CD8-positive, alpha-beta memory T cell (primary cell): ENCODE measurements at places on chromosomes 1 and 21. TPM values are rescaled to one million over a fixed set of nuclear protein-coding genes. Genes with fewer than 3 reads are reported as not detected.
A peak's percentile ranks its signal among the peaks of the same experiment; 100 is the strongest.

- no peak overlapping the region for H3K4me3 ChIP-seq
- DNase-seq, result no peak
- no peaks in the 10 kb centered on the region for H3K36me3 ChIP-seq
- peaks cover 9% of the 10 kb centered on the region for H3K4me1 ChIP-seq
- no peaks in the 10 kb centered on the region for H3K27me3 ChIP-seq
- H3K27ac ChIP-seq, result no peak overlapping the region
Observed at GRCh38 chr1:246788895-246789338, 64.7 kb downstream of the SCCPDH start.

DNA sequence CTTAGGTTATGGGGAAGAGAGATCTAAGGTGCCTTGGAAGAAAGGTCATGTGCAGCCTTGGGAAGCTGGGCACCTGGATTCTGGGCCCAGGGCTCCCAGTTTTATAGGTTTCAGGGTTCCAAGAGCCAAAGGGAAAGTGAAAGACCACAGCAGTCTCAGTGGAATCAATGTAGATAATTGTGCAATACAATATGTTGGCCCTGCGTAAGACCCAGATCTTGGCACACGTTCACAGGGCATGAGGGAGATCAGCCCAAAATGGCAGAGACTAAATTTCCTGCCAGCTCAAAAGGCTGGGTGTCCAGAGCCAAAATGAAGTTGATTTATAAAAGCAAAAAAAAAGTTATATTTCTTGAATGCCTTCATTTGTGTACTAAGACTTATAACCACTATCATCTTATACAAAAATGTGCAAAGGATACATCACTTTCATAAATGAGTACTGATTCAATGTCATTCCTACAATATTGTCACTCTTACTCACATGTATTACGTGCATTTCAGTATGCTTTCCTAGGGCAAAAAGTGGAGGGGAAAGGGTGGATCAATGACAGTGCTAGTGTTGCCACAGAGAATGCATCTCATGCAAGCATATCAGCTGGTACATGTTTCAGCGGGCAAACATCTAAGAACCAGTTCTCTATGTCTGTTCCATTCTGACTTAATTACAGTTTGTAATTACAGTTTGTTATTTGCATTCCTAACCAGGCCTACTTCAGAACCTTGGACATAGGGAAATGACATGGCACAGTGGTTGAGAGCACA, 22.5 kb upstream of the NPL start:
- no peaks in the 10 kb centered on the region for H3K27me3 ChIP-seq
- H3K36me3 ChIP-seq, result no peaks in the 10 kb centered on the region
- DNase-seq, result no peak
- H3K4me1 ChIP-seq, result no peaks in the 10 kb centered on the region
- H3K27ac ChIP-seq, result no peak overlapping the region

GRCh38 chr1:6106321-6106731, 60.6 kb downstream of the KCNAB2 start:
- H3K27me3 ChIP-seq, result no peaks in the 10 kb centered on the region
- no peaks in the 10 kb centered on the region for H3K36me3 ChIP-seq
- no peak overlapping the region for H3K4me3 ChIP-seq

- H3K36me3 ChIP-seq, result no peaks in the 10 kb centered on the region
- H3K4me1 ChIP-seq, result peaks cover 11% of the 10 kb centered on the region
- H3K4me3 ChIP-seq, result peak overlapping the region; percentile 47
- no peaks in the 10 kb centered on the region for H3K27me3 ChIP-seq
Observed at GRCh38 chr1:116910379-116911187, 867 bp downstream of the PTGFRN start.

DNA sequence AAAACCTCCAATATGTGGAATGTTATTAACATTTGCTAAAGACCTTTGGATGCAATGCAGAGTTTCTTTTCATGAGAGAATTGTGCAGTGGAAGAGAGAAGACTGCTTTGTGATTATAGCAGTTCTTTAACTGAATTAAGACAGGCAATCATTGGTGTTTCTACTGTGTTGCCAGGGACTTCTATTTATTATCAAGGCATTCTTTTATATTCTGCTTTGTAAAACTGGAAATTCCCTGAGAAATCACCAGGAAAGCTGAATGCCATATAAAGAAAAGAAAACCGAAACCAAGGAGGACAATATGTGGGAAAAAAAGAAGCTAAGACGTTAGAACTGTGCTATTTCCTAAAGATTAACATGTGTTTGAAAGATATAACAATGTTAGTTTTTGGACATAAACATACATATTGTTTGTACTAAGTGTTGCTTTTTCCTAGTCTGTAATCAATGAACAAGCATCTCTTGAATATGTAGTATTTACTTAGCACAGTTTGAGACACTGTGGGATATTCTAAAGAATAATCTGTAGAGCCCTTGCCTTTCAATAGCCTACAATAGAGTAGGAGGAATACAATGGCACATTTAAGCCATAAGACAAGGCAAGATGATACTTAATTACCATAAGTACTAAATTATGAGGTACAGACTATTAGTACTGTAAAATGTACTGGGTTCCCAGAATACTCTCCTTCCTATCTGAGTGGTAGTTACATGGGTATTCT, 47.1 kb downstream of the EXTL2 start:
- no peak overlapping the region for H3K27ac ChIP-seq
- H3K27me3 ChIP-seq, result no peaks in the 10 kb centered on the region
- H3K36me3 ChIP-seq, result no peaks in the 10 kb centered on the region

TFF1 gene
- total RNA-seq, result not detected

GRCh38 chr21:33541105-33541711, 709 bp downstream of the GART start:
- H3K36me3 ChIP-seq, result peaks cover 19% of the 10 kb centered on the region
- H3K27ac ChIP-seq, result peak overlapping the region; percentile 99
- peak overlapping the region; percentile 98 for H3K4me3 ChIP-seq
- H3K27me3 ChIP-seq, result no peaks in the 10 kb centered on the region
- peaks cover 35% of the 10 kb centered on the region for H3K4me1 ChIP-seq

TDRD5 gene
- not detected for total RNA-seq

ADAR gene
- 223 TPM for total RNA-seq

CDA gene
- not detected for total RNA-seq

- DNase-seq, result no peak
- H3K36me3 ChIP-seq, result no peaks in the 10 kb centered on the region
- H3K4me3 ChIP-seq, result no peak overlapping the region
- H3K4me1 ChIP-seq, result no peaks in the 10 kb centered on the region
- no peaks in the 10 kb centered on the region for H3K27me3 ChIP-seq
- no peak overlapping the region for H3K27ac ChIP-seq
Observed at GRCh38 chr1:64065571-64065970, 137.9 kb upstream of the UBE2U start.

GRCh38 chr1:96384611-96385010, 337.0 kb upstream of the PTBP2 start:
- H3K4me3 ChIP-seq, result no peak overlapping the region
- no peaks in the 10 kb centered on the region for H3K27me3 ChIP-seq
- H3K27ac ChIP-seq, result no peak overlapping the region
- H3K36me3 ChIP-seq, result no peaks in the 10 kb centered on the region
- DNase-seq, result no peak
